ENCODE measurements at places on chromosomes 11 and 22. TPM values are rescaled to one million over a fixed set of nuclear protein-coding genes. Genes with fewer than 3 reads are reported as not detected.

The KLHDC7B gene
- total RNA-seq: 0.11 TPM

The FLRT1 gene
- 7.9 TPM for total RNA-seq

The TP53I11 gene
- 73.1 TPM for total RNA-seq

The KRTAP5-11 gene
- total RNA-seq: not detected

The KCNK4 gene
- total RNA-seq: 0.58 TPM

The ALG8 gene
- 53.7 TPM for total RNA-seq

The NNMT gene
- 2.3 TPM for total RNA-seq

The GAB2 gene
- 38.9 TPM for total RNA-seq

The HORMAD2 gene
- total RNA-seq: 0.47 TPM

The ARHGEF17 gene
- total RNA-seq: 136 TPM

The ARHGEF12 gene
- total RNA-seq: 85.2 TPM

The PTPN5 gene
- total RNA-seq: 3.3 TPM

The MAPK1 gene
- total RNA-seq: 92.9 TPM

The OR8D4 gene
- total RNA-seq: 0.11 TPM

The RAC2 gene
- 6.3 TPM for total RNA-seq
